CD4-positive, alpha-beta T cell treated with Interleukin-2 at 100 ng/mL for 4 hours (primary cell): ENCODE measurements at places on chromosomes 6 and 20.

DNA sequence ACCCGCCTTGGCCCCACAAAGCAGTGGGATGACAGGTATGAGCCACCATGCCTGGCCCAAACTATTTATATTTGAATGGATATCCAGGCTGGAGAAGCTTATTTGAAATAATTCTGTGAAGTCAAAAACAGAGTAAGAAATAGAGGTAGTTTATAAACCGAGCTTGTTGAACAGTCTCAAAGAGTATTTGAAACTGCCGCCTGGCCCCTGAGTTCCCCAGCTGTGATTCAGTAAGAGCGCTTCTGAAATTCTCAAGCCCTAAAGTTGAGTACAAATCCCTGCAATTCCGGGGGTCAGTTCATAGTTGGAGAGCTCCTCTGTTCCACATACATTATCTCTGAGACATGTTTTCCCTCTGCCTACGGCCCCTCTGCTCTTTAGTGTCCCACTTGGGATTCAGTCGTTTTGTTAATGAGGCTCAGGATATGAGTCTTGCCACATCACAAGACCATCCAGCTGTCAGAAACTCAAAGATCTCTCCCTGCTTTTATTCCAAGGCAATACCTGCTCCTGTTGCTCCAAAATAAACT, 127.8 kb downstream of the SOD2 start:
- no peak for DNase-seq

DNA sequence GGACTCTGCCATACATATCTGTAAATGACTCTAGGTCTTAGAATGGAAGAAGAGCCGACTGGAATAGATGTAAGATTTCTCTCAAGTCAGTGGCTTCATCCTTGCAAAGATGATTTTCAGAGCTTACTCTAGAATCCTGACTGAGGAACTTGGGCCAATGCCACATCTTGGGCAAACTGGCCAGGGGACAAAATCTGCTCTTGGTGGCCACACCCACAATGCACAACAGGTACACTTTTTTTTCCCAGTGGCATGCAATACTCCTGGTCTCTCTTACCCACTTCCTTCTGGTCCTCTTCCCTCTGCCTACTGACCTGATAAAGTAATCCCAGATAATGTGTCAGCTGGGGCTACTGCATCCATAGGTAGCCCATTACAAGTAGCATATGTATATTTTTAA, 13.4 kb downstream of the CLIC5 start:
- no peak for DNase-seq

GRCh38 chr6:151147118-151147832, 92.5 kb upstream of the AKAP12 start:
- DNase-seq: no peak

GRCh38 chr6:50939931-50940330, 121.3 kb downstream of the TFAP2B start:
- no peak for DNase-seq

GRCh38 chr20:50734730-50735679, 3.6 kb downstream of the PARD6B start:
- DNase-seq: no peak

DNA sequence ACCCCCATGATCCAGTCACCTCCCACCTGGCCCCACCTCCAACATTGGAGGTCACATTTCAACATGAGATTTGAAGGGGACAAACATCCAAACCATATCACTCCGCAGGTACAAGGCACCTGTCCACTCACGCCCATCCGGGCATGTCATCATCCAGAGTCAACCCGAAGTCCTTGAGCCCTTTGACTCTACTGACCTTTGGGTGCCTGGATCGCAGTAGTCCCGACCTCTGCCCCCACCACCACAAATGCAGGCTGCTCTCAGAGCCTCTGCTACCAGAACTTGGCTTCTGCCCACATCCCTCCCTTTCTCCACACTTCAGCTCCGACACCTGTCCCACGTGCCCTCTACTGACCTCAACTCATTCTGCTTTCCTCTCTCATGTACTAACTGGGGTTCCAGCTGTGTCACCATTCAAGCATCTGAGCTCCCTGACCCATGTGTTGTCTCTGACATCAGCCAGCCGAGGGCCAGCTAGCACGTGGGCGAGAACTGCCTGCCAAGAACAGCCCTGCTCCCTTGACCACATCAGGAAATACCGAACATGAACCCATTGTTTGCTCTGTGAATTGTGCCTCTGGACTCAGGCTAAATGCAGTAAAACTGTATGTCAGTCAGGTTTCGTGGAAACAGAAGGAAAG, 498.3 kb upstream of the SULF2 start:
- no peak for DNase-seq
